Hematopoietic multipotent progenitor cell treated with erythropoietin and hydrocortisone succinate and interleukin-3 and kit ligand, for 15 days (in vitro differentiated cells): ENCODE measurements at places on chromosomes 1 and 21.

DNA sequence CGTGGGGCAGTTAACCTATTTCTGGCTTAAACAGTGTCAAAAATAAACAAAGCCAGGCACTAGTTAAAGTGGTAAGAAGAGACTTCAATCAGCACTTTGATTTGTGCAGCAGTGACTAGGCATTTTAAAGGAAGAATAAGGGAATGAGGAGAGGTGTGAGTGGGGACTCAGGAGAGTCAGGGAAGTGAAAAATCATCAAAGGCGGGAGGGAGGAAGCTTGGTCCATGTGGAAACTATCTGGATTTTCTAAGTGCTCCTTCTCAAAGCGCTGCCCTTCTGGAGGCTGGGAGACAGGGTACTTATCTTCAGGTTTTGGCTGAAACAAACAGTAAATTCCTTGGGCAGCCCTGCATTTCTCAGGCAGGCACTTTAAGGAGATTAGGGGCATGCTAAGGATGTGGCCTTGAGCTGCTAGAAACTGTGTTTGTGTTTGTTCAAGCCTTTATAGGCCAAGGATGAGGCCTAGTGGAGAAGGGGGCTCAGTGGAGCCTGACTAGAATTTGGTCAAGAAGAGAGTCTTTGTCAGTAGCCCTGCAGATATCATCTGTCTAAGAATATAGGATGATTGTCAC lies 486.5 kb downstream of the SIPA1L2 start:
- DNase-seq, result no peak

- DNase-seq, result peak; percentile 47
Observed at GRCh38 chr1:153533689-153534201, 2.0 kb downstream of the S100A6 start.

GRCh38 chr21:17003763-17004373 lies 509.0 kb upstream of the CXADR start:
- DNase-seq, result no peak

DNA sequence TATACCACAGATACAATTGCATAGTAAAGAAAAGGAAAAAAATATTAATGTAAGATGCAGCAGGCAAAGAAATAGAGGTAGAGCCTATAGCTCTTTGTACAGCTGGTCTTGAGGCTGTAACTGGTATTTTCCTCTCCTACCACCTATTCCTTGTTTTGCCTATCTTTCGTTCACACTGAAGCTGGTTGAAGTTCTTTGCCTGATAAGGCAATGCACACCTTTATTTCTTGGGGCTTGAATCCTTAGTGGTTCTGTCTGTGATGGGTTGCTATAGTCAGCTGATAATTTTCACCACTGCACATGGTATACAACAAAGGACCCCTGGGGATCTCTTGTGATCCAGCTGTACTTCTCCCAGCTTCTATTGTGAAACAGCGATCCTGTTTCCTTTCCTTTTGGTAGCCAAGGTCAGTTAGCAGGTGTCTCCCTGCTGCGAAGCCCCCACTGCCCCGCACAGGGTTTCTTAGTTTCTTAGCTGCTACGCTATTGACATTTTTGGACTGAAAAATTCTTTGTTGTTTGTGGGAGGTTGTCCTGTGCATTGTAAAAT lies 9.9 kb upstream of the TSNAX start:
- no peak for DNase-seq

DNA sequence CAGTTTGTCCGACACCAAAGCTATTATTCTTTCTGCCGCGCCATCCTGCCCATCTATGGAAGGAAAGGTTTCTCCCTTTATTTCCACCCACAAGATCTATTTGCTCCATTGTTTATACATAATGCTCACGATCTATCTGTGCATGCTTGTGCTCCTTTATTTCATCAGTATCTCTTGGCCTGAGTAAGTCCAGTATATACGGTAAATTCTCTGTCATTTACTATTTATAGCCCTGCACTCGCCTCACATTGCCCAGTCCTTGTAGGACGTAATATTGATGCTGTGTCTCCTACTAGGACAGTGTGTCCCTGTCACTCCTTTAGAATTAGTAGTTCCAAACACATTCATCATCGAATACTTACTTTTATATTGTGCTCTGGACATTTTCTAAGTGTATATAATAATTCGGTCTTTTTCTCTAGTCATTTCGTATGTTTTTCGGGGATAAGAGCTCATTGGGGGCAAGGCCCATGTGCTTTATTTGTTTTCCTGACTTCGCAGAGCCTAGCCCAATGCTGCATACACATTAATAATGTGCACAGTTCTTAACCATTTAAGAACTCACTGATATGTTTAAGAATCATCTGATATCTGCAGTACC lies 3.1 kb upstream of the NID1 start:
- DNase-seq, result no peak

- DNase-seq, result no peak
Observed at GRCh38 chr1:1161683-1162079, 12.0 kb upstream of the TTLL10 start.

DNA sequence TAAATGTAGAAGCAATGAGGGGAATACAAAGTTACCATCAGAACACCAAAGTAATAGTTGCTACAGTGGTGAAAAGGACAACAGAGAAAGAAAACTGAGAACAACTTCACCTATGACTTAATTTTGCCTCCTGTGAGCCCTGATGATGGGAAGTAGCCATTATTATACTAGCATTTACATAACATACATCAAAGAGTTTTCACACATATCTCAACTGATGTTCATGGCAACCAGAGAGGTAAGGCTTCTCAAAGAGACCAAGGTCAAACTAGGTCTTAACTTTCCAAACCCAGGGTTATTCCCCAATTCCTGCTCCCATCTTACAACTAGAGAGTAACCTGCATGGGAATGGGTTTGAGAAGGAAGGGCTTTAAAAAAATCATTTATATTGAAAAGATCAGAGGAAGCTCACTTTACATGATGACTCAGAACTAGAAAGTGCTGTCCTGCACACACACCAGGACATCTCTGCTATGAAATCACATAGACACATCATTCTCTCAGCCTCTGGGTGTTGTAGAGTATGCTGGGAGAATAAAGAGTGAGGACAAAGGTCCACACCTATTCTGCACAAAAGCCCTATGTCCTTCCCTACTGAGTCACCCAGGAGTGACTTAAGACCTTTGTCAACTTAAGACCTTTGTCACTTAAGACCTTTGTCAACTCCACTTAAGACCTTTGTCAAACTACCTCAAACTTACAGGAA lies 179.7 kb downstream of the TNFSF18 start:
- no peak for DNase-seq

DNA sequence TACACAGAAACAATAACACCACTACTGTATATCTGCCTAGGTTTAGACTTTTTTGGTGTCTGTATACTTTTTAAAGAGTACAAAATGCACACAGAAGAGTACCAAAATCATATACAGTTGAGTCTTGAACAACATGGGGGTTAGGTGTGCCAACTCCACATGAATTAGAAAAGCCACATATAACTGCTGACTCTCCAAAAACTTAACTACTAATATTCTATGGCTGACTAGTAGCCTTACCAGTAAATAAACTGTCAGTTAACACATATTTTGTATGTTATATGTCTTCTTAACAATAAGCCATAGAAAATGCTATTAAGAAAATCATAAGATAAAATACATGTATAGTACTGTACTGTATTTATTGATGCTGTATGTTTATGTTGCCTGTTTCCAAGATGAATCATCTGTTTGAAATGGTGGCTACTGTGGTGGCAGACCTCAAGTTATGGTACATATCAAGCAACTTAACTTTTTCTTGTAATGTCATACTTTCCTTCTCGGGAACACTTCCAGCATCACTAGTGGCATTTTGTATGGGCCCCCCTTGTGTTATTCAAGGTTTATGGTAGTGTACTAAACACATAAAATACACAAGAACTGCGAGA lies 71.2 kb downstream of the LHX4 start:
- no peak for DNase-seq

- DNase-seq, result no peak
Observed at GRCh38 chr1:34656731-34657130, 98.1 kb upstream of the GJB5 start.

- no peak for DNase-seq
Observed at GRCh38 chr1:71464016-71464415, 383.2 kb upstream of the ZRANB2 start.

DNA sequence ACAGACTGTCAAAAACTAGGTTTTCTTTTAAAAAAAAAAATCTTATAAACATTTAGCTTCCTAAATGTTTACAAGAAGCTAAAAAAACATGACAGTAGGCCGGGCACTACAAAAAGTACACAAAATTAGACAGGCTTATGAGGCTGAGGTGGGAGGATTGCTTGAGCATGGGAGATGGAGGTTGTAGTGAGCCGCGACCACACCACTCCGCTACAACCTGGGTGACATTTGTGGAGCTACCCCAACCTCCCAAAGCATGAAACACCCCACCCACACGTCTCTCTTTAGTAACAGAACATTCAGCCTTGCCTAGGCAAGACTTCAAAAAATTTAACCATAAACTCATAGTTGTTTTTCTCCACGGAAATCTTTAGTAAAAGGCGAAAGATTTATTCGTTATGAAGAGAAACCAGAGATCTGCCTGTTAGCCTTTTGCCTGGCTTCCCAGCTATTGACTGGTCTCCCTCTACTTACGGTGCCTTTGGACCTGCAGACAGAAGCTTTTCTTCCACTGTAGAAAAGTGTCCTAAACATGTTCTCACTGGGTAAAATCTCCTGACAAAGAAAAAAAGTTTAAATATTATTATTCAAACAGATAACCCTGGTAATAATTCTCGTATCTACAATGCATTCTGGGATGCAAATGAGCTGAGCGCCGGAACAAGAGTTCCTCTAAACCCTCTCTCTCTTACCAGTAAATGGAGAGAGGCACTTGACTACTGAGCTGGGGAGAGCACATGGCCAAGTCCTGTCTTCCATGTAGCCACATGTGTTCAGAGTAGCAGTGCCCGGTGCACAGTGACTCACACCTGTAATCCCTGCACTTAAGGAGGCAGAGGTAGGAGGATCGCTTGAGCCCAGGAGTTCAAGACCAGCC lies 9.2 kb downstream of the RNU5D-1 start:
- peak; percentile 34 for DNase-seq

- DNase-seq, result peak; percentile 53
Observed at GRCh38 chr1:27391511-27392095, 819 bp upstream of the GPR3 start.
